Stimulated activated CD8-positive, alpha-beta memory T cell treated with anti-CD3 and anti-CD28 coated beads, Interleukin-15, amount 100 ng/mL, for 4 hours (primary cell): ENCODE measurements at places on chromosomes 5 and 9.

DNA sequence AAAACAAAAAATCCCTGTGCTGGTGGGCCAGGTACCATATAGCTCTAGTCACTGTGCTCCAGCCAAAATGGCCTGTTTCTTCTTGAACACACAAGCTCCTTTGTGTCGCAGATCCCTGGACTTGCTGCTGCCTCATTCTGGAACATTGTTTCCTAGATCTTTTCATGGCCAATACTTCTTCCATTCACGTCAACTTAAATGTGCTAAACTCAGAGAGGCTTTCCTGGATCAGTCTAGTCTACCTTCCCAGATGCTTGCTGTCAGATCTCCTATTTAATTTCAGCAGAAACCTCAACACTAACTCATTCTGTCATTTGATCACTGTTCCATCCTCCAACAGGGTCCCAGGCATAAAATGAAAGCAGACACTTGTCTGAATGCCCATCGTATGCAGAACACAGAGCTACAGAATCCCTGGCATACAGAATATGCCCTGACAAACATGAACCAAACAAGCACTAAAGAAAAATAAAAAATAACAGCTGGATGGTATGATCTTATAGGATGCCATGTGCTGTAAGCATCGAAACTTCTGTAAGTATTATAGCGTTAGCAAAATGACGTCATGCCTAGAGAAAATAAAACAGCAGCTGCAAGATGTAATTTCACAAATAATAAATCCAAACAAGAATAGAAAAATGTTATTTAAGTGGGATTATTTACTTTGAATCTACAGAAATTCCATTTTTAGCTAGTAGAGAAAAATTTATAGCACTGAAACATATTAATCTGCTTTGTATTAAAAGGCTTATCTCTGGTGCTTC, 403.7 kb upstream of the DAP start:
- no peak for DNase-seq

DNA sequence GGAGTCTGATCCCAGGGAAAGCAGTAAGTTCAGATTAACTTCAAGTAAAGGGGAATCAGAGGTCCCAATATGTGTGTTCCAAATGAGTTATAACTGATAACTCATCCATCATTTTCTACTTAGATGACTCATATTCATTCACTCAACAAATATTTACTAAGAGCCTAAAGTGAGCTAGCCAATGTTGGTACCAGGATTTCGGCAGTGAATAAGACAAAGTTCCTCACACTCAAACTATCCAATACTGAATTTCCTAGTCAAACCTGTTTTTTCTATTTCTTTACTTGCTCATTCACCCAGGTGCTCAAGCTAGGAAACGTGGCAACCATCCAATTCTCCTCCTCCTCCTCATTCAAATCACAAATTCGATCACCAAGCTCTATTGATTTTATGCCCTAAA, 25.8 kb downstream of the FBXW2 start:
- no peak for DNase-seq

DNA sequence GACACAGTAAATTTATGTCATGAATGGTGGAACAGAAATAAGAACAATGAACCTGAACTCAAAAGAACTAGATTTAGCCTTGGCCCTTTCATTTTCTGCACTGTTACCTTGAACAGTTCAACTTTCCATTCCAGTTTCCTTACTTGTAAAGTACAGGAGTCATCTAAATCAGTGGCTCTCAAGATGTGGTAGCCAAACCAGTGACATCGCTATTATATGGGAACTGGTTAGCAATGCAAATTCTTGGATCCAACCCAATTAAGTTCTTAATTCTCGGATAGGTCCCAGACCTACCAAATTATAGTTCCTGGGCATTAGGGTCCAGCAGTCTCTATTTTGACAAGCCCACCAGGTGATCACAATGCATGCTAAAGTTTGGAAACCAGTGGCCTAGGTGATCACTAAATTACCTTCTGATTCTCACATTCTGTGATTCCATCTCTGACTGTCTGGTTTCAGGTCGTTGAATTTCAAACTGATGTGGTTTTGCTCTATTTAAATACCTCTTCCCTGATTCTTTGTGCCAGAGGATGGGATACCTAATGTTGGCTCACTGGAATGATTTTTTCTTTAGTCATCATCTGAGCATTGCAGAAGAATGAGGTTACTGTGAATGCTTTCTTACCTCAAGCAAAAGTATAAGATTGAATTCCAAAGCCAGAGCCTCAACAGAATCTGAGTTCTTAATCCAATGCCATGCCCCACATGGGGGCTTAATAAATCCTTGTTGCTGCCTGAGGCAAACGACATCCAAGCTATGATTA, 253.8 kb downstream of the ENC1 start:
- DNase-seq, result no peak

- no peak for DNase-seq
Observed at GRCh38 chr5:113330533-113331208, 104.1 kb downstream of the TSSK1B start.

DNA sequence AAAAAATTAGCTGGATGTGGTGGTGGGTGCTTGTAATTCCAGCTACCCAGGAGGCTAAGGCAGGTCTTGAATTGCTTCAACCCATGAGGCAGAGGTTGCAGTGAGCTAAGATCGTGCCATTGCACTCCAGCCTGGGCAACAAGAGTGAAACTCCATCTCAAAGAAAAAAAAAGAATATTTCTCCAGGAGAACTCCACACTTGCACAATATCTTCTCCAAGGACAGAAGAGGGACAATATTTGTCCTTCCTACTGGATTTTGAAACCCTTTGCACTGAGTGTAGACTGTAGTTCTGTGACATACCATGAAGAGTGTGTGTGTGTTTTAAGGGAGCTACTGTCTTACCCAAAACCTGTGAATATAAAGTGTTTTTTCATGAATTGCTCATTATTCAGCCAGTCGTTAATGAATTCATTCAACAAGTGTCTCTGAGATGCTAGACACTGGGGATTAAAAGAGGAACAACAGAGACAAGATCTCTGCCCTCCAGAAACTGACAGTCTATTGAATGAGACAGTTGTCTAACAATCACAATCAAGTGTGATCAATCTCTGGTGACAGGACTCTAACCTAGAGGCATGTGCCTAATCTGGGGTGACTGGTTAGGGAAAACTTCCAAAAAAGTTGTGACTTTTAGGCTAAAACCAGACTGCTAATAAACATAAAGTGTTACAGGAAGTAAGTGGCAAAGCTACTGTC, 9.8 kb upstream of the UBE2D2 start:
- DNase-seq, result no peak

DNA sequence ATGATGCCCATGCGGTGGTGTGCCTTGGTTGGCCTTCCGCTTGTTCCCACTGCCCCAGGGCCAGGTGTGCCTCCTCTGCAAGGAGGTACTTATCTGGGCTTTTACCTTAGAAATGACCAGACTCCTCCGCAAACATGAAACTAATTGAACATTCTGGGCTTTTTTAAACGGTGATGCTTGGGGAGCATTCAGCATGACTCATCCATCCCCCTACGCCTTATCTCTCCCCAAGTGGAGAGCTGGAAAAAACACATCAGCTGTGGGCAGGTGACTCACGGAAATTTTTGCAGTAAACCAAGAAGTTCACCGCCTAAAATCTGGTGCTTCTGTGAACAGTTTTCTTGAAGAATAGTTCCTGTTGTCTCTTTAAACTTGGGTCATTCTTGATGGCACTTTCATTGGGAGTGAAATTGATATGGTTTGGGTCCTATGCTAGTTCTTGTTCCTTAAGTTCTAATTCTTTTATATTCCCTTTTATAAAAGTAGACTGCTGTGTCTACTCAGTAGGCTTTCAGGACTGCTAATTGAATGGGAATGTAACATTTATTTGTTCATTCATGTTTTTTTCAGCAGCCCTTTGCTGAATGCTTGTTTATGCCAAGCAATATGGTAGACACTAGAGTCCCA, 39.6 kb downstream of the SFXN1 start:
- peak; percentile 58 for DNase-seq

- peak; percentile 66 for DNase-seq
Observed at GRCh38 chr9:111525056-111525977, at the start of gene ZNF483. ZNF483 (plus strand) TSS chr9:111525179; CDS start chr9:111527396, 2,217 bp downstream.

DNA sequence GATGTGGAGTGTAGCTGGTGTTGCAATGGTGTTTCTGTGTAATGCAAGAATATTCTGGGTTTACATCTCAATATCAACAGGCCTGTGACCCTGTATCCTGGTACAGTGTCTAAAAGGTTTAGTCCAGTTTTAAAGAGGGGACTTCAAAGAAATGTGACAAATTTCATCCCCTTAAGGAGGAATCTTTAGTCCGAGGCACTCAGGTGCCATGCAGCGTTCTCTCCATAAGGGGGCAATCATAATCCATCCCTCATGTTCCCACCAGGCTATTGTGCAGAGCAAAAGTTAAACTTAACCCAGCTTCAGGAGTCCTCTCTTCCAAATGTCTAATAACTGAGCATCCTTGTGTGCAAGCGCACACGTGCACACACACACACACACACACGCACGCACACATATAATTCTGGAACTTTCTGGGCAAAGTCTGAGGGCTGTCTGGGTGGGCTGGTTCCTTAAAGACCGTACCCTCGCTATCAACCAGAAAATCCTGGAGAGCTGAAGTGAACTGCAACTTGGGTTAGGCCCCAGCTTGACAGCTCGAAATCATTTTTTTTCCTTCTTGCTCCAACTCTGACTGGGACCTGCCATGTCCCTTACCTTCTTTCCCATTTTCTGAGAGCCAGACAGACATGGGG, 46.0 kb downstream of the CRB2 start:
- no peak for DNase-seq

- DNase-seq, result no peak
Observed at GRCh38 chr5:158797498-158797845, 302.2 kb downstream of the EBF1 start.

GRCh38 chr5:35694481-35694880, 76.8 kb downstream of the SPEF2 start:
- no peak for DNase-seq

DNA sequence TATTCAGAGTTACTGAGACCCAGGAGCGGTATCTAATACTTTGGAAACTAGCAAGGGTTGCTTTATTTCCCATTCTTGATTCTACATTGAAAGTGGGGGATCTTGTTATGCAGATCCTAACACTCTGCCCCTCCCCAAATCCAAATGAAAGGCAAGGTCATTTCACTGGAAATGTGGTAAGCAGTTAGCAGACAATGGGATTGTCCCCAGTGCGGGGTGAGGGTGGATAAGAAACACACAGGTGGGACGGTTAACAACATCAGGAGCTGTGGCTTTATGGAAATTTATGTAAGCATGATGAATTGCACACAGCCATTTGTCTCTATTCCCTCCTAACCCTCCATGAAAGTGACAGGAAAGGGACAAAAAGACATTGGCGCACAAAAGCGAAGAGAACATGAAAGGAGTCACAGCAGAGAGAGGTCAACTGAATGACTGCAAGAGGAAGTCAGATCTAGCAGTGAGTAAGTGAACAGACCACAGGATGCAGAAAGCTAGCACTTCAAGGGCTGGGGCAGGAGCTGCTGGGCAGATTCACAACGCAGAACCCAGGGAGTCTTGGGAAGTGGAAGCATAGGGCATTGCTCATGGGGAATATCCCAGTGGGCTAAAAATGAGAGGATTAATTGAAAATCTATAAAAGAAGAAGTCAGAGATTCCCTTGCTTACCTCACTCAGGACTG, 184.4 kb downstream of the HSD17B3 start:
- DNase-seq, result no peak

- DNase-seq, result no peak
Observed at GRCh38 chr5:170622933-170623332, 119.1 kb downstream of the KCNIP1 start.

- DNase-seq, result no peak
Observed at GRCh38 chr5:73280386-73280785, 107.4 kb downstream of the TMEM174 start.

GRCh38 chr9:104028827-104029226, 65.3 kb upstream of the SMC2 start:
- DNase-seq, result no peak

DNA sequence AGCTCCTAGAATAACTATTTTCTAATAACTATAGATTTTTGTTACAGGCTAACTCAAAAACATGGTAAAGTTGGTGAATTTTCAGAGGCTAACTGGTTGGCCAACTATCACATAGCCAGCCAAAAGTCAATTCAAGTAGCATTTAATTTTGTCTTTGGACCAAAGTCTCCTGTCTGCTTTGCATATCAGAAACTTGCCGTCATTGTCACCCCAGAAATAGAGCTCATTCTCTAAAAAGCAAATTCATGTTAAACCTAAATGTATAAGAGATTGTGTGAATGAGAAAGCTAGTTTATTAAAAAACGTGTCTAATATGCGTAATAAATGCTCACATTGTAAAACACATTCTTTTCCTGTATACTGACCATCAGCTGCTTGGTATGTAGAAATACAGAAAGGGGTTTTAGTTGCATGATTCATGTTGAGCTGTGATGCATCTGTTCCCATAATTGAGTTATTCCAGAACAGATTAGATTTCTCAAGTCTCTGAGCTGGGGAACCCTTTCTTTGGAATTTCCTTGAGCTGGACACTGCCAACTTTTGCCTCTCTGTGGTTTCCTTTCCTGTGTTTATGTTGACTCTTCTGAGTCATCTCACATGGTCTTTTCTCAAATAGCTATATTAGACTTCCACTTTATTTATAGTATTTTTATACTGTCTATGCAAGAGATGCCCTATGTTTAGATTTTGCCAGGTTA, 7.3 kb downstream of the SRFBP1 start:
- DNase-seq, result no peak

GRCh38 chr9:136062657-136063439, 32.2 kb downstream of the NACC2 start:
- no peak for DNase-seq

GRCh38 chr5:5141625-5142525, 1.7 kb downstream of the ADAMTS16 start:
- peak; percentile 22 for DNase-seq

DNA sequence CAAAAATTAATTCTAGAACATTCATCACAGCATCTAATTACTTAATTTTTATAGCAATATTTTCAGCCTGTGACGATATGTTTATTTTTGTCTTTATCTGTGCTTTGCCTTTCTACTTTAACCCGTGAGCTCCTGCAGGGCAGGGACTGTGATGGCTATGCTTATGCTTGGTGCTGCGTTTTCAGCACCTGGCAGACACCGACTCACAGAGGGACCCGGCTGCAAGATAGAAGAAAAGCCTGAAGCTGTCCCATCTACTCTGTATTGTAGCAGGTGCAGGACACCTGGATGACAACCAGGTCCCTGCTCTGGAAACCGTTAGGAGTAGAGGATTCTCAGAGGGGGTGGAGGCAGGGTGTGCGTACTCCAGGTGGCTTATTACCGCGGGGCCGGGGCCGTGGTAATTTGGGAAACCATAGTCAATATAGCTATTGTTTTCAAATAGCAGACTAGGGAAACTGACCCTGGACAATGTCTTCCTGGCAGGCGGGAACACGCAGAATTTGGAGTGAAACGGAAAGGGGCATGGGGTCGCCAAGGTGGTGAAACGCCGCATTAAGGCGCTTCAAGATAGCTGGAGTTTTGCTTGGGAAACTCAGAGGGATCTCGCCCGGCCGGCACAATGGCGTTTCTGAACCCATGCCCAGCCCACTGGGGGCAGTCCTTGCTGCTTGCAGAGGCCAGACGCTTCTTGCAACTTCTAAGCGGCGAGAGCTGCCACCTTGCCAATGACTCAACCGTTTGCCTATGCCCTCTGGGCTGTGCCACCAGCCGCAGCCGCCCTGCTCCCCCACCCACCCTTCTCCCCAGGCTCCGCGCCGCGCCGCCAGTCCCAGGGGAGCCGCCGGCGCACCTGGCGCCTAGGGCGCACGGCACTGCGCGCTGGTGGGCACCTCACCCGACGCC, 140.1 kb upstream of the PALM2AKAP2 start:
- DNase-seq, result no peak

- no peak for DNase-seq
Observed at GRCh38 chr9:20753761-20754160, 69.7 kb downstream of the FOCAD start.
